ENCODE measurements at places on chromosomes 16 and 17.

- DNase-seq, result no peak
These were observed 9.8 kb downstream of the MYO1C start for GRCh38 chr17:1482680-1483079.

DNA sequence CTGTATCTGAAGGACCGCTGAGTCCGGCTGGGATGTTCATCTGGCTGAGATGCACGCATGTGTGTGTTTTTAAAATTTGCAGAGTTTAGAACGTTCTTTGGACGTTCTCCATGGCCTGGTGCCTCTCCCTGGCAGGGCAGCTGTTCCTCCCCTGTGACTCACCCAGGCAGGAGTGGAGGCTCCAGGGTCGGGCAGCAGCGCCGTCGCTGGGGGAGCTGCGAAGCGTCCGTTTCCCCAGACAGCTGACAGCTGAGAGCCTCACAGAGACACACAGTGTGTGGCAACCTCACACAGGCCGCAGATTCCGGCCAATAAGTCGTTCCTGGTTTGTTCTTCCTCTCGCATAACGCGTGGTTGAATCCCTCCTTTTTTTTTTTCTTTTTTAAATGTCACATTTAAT, 80.6 kb downstream of the OR1D5 start:
- no peak for DNase-seq

GRCh38 chr17:77248216-77249114, 107.7 kb downstream of the SEC14L1 start:
- no peak for DNase-seq

- no peak for DNase-seq
These were observed 1.7 kb upstream of the DVL2 start for GRCh38 chr17:7235693-7236665.

GRCh38 chr16:72110662-72111615, 17.3 kb downstream of the DHX38 start:
- no peak for DNase-seq

- no peak for DNase-seq
These were observed 184.8 kb downstream of the CCDC182 start for GRCh38 chr17:57560319-57560705.

DNA sequence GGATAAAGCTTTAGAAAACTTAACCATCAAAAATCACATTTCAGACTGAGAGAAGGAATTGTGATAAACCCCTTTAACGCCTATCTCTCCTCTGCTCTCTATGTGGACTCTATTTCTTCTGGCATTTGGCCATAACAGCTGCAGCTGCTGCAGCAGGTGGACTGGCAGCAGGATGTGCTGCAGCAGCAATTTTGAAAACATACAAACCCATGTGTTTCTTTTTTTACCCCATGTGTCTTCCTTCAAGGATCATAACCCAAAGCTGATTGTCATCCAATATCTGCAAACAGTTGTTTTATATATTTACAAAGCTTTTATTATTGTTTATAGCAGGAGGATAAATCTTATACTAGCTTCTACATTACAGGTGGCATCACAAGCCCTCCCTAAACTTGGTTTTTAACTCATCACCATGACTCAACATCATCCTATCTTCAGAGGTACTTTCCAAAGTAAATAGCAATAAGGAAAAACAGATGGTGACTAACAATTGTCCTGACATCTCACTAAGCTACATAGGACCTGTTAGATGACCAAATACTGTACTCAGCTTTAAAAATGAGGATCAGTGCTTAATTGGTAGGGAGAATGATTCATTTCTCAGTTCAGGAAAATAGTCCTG, 14.5 kb upstream of the KRTAP9-2 start:
- no peak for DNase-seq

- no peak for DNase-seq
These were observed 1.8 kb downstream of the RAI1 start for GRCh38 chr17:17682737-17683680.

DNA sequence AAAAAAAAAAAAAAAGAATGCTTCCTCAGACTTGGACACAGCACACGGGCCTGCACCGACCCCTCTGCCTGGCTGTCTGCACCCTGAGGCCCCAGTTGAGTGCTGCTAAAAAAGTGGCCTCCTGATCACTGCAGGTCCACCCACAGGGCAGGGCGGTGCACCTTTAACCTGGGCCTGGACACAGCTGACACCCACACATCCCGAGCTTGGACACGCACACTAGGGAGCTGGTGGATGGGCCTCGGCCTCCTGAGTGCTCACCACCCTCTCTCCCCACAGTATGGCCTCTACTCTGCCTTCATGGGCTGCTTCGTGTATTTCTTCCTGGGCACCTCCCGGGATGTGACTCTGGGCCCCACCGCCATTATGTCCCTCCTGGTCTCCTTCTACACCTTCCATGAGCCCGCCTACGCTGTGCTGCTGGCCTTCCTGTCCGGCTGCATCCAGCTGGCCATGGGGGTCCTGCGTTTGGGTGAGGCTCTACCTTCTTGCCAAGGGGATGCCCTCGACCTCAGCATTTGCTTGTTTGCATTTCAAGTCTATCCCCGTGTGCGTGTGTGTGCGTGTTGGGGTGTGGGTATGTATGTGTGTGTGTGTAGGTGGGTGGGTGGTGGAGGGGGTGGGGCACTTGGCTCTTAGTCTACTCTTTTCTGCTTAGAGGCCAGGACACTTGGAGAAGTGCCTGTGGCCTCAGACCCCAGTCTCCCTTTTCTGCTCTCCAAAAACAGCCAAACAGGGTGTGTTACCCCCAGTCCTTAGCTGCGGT, 2.3 kb downstream of the SLC26A11 start:
- DNase-seq, result no peak
